ENCODE measurements at places on chromosomes 2 and 18. TPM values are rescaled to one million over a fixed set of nuclear protein-coding genes. Genes with fewer than 3 reads are reported as not detected.

HOXD13 gene
- total RNA-seq = 0.34 TPM

DSG1 gene
- total RNA-seq = not detected

GAL3ST2 gene
- 0.28 TPM for total RNA-seq

COL6A3 gene
- total RNA-seq = 0.10 TPM

SRSF7 gene
- 349 TPM for total RNA-seq

SCN3A gene
- total RNA-seq = 0.04 TPM

SPHKAP gene
- not detected for total RNA-seq

ZCCHC2 gene
- total RNA-seq = 9.5 TPM

MRO gene
- 0.16 TPM for total RNA-seq
